Stimulated activated CD8-positive, alpha-beta memory T cell treated with anti-CD3 and anti-CD28 coated beads, Interleukin-4, amount 100 ng/mL, for 4 hours (primary cell): ENCODE measurements at places on chromosomes 1 and 21.
A peak's percentile ranks its signal among the peaks of the same experiment; 100 is the strongest.

GRCh38 chr1:101235696-101236515 lies 913 bp upstream of the S1PR1 start:
- peak; percentile 30 for DNase-seq

GRCh38 chr21:31143036-31143435 lies 104.8 kb upstream of the KRTAP19-8 start:
- DNase-seq: no peak

DNA sequence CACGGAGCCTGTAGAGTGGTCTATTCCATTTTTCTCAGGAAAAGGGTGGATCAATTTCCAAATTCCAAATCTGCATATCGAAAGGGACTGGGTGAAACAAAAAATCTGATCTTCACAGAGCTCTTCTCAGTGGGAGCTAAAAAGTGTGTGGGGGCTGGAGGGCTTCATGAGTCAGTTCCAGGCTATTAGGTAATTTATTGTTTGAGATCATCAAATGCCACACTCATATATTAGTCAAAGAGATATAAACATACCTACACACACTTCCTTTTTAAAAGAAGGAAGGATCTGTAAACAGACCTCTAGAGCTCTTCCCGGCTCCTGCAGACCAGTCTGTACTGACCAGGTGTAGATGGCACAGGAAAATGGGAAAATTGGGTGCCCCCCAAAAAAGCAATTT lies 175.4 kb downstream of the ZBTB18 start:
- no peak for DNase-seq

DNA sequence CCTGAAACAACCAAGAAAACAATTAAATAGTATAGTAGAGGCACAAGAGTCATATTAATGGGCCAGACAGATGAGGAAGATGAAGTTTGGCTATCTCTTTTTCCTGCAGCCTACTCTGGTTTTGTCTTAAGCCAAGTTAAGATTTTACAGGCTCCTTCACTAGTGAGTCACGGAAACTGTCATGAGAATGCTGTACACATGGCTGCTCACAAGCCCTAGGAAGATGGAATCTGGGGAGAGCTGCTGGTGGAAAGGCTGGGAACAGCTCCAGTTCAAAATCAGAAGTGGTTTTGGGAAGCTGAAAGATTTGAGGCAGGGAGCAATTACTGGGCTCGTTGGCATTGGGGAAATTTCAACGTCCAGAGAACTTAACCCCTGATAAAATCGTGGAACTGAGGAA lies 46.4 kb upstream of the S1PR1 start:
- no peak for DNase-seq

- DNase-seq: no peak
These were observed 332.2 kb downstream of the CHRM3 start for GRCh38 chr1:239718571-239718970.

- no peak for DNase-seq
These were observed 22.7 kb upstream of the DNAJC28 start for GRCh38 chr21:33514229-33514628.

DNA sequence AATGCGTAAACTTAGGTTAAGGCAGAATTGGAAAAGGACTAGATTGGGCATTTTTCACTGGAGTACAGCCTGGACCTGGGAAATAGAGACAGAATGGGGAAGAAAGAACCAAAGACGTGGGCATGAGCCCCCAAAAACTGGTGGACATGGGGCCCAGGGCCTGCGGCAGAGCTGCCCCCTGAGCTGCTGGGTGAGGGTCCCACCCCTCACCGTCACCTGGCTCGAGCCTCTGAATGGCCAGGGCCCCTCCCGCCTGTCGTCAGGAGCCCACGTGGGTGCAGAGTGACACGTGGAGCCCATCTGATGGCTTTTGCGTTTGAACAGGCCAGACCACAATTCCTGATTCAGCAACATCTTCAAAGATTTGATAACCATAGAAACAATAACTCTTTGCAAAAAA lies 360.9 kb upstream of the VAMP3 start:
- no peak for DNase-seq

GRCh38 chr1:228544921-228545591 lies 57.9 kb downstream of the RNF187 start:
- no peak for DNase-seq

DNA sequence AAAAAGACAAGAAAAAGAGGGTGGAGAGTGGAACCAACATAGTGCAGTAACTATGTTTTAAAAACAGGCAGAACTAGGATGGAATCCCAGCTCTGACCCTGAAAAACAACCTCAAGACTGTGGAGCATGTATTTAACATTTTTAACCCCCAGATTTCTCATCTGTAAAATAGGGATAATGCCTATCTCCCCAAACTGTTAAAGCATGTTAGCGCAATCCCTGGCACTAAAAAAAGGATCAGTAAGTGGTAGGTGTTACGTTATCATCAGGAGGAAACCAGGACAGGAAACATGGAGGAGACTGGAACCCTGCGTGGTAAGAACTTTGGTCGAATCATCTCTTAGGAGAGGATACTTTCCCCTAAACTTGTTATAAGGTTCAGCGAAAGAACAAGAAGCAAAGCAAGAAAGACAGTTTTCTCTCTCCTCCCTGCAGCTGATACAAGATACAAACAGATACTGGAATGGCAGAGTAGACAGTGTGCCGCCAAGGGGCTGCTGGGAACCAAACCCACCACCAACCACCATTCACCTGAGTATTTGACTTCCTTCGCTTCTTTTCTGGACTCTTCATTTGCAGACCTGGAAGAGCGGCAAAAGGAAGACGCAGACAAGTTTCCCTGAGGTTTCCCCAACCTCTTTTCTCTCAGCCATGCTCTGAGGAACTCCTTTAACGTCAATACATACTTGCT lies 991 bp downstream of the PYGO2 start:
- no peak for DNase-seq

- no peak for DNase-seq
These were observed 123.0 kb upstream of the IGSF21 start for GRCh38 chr1:17984583-17984982.

DNA sequence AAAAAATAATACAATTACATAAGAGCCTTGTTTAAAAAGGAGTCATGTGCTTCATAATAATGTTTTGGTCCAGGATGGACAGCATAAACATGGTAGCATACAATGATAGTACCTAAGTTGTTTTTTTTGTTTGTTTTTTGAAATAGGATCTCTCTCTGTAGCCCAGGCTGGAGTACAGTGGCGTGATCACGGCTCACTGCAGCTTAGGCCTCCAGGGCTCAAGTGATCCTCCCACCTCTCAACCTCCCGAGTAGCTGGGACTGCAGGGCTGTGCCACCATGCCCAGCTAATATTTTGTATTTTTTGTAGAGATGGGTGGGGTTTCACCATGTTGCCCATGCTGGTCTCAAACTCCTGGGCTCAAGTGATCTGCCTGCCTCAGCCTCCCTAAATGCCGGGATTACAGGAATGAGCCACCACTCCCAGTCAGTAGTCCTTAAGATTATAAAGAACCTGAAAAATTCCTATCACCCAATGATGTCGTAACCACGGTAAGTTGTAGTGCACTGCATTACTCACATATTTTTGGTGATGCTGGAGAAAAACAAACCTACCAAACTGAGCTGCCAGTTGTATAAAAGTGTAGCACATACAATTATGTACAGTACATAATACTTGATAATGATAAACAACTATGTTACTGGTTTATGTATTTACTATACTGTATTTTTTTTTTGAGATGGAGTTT lies 22.4 kb upstream of the RCOR3 start:
- DNase-seq: no peak

GRCh38 chr1:30688920-30689794 lies 34.2 kb downstream of the MATN1 start:
- no peak for DNase-seq

- DNase-seq: no peak
These were observed 2.9 kb downstream of the SELENON start for GRCh38 chr1:25802915-25803314.

DNA sequence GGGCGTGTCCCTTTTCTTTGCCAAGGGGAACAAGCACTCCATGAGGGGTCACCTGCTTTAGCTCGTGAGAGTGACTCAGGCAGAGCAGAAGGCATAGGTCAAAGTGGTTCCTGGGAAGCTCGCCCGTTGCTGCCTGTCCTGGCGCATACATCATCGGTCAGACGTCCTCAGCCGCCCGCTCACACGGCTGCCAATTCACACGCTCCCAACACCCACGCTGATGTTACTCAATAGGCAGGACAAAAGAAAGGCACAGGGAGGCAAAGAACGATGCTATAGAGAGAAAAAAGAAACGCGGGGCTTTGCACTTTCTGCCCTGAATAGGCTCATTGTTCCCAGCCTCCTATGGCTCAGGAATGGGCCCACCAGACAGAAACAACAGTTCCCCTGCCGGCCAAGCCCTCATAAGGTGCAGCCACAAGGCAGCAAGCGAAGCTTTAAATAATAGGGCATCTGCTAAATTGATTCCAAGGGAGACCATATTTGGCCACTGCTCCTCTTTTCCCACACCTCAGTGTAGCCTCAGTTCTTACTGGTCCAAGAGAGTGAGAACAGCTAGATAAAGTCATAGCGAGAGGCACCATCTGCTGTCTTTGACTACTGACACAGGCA lies 38.7 kb downstream of the VTCN1 start:
- DNase-seq: no peak

DNA sequence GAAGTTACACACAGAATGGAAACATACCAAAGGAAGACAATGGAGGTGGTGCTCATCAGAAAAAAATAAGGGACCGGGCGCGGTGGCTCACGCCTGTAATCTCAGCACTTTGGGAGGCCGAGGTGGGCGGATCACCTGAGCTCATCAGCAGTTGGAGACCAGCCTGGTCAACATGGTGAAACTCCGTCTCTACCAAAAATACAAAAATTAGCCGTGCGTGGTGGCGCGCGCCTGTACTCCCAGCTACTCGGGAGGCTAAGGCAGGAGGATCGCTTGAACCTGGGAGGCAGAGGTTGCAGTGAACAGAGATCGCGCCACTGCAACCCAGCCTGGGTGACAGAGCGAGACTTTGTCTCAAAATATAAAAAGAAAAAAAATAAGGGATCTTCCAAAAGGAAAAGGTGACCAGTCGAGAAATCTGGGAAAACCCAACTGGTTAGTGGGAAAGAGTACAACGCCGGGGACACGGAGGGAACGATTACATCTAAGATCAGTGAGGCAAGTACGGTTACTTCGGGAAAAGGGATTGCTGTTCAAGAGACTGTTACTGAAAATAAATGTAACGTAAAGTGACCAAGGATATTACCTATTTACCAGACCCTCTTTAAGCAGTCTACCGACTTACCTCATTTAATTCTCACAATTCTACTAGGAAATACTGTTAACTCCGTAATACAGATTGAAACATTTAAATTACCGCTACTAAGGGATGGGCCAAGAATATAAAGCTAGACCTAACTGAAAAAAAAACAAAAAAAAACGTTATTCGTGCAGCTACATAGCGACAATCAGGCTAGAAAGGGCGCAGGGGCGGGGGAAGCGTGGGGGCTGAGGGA lies 822 bp downstream of the CCT3 start:
- DNase-seq: no peak

- no peak for DNase-seq
These were observed 21.0 kb downstream of the C1orf87 start for GRCh38 chr1:60052601-60053000.

DNA sequence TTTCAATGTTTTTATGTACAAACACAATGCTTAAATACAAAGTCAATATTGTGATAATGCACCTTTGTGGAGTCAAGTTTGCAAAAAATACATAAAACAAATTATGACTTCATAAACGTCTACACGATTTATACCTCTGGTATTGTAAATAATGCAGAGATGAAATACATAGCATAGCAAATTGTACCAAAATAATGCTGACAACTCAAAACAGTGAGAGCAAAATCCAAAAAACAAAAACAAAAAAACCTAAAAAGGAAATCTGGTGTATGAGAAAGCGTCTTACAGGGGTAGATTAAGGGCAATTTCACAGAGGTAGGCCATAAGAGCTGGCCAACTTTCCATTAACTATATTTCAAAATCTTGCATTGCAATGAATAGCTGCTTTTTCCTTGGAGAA lies 161.5 kb upstream of the LRRC7 start:
- DNase-seq: no peak

DNA sequence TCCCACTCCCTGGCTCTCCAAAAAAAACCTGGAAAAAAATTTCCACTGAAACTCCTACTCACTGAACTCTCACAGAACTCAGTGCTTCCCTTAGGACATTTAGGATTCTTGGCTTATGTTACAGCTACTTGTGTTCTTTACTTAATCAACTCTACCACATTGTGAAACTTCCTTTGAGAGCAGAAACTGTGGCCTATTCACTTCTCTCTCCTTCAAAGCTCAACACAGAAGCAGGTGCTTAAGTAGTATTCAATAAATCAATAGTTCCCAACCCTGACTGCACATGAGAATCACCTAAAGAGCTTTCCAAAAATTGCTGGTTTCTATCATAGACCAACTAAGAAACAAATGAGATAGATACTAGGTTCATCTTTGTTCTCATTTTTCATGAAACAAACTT lies 67.9 kb upstream of the DMRTA2 start:
- DNase-seq: no peak

- no peak for DNase-seq
These were observed 11.3 kb downstream of the NIPAL3 start for GRCh38 chr1:24426744-24427544.
